Progenitor cell of endocrine pancreas (in vitro differentiated cells): ENCODE measurements at places on chromosomes 2 and 18. TPM values are rescaled to one million over a fixed set of nuclear protein-coding genes. Genes with fewer than 3 reads are reported as not detected.
A peak's percentile ranks its signal among the peaks of the same experiment; 100 is the strongest.

DNA sequence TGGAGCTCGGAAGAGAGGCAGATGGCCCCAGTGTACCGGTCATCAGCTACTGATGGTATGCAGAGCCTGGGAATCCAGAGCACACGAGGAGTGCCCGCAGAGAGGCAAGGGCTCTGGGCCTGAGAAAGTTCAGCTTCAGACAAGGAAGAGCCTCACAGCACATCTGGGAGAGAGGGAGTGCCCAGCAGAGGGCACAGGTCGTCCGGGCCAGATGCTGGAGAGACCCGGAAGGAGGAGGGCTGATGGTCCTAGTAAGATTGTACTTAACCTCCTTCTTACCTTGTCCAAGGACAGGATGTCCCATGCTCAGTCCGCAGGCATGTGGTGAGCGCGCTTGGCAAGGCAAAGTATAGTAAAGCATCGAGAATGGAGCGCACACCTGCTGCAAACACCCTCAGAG is 24.4 kb upstream of the CHMP1B start:
- DNase-seq, result no peak
- no peaks in the 10 kb centered on the region for H3K36me3 ChIP-seq
- H3K4me1 ChIP-seq, result peaks cover 2% of the 10 kb centered on the region
- H3K27ac ChIP-seq, result no peak overlapping the region

The KLF7 gene
- 26.6 and 27.1 TPM in 2 replicates for total RNA-seq

GRCh38 chr2:207215308-207215707 is 49.6 kb upstream of the KLF7 start:
- H3K27ac ChIP-seq, result peak overlapping the region; percentile 21
- no peak for DNase-seq
- H3K36me3 ChIP-seq, result no peaks in the 10 kb centered on the region
- H3K4me3 ChIP-seq, result no peak overlapping the region
- no peaks in the 10 kb centered on the region for H3K27me3 ChIP-seq

GRCh38 chr2:158457092-158457825 is 507 bp downstream of the PKP4 start:
- H3K4me1 ChIP-seq, result peaks cover 36% of the 10 kb centered on the region
- peak overlapping the region; percentile 90 for H3K4me3 ChIP-seq
- H3K27ac ChIP-seq, result peak overlapping the region; percentile 95
- H3K36me3 ChIP-seq, result no peaks in the 10 kb centered on the region
- DNase-seq, result peak; percentile 53

GRCh38 chr18:435940-436339 is 64.6 kb downstream of the COLEC12 start:
- no peak overlapping the region for H3K27ac ChIP-seq
- DNase-seq, result no peak
- no peaks in the 10 kb centered on the region for H3K27me3 ChIP-seq
- H3K4me1 ChIP-seq, result no peaks in the 10 kb centered on the region
- H3K4me3 ChIP-seq, result no peak overlapping the region

- H3K4me1 ChIP-seq, result peaks cover 35% of the 10 kb centered on the region
- no peak overlapping the region for H3K4me3 ChIP-seq
- H3K27me3 ChIP-seq, result no peaks in the 10 kb centered on the region
- DNase-seq, result no peak
- peak overlapping the region; percentile 89 for H3K27ac ChIP-seq
Measured at GRCh38 chr18:77057006-77057395, 75.6 kb downstream of the MBP start.

- peak overlapping the region; percentile 9 for H3K27ac ChIP-seq
- H3K27me3 ChIP-seq, result no peaks in the 10 kb centered on the region
- no peak for DNase-seq
Measured at GRCh38 chr2:148614322-148615049, 30.1 kb upstream of the EPC2 start.

DNA sequence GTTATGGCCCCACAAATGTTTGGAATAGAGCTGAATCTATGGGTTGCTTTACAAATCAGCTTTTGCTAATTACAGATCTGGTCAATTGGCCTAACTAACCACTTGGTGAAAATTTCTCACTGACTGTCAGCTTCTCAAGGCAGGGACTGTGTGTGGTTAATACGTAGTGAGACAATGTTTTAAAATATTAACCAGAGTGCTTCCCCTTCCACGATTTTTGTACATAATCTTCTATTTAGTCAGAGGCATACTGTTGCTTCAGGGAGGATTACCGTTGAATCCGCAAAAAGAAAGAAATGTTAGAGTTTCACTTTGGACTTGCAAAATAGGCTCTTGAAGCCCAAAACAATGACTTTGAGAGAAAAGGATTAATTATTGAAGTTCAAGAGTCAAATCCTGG is 14.9 kb upstream of the KCNS3 start:
- H3K36me3 ChIP-seq, result no peaks in the 10 kb centered on the region
- no peak for DNase-seq
- no peak overlapping the region for H3K27ac ChIP-seq
- H3K27me3 ChIP-seq, result peaks cover 7% of the 10 kb centered on the region
- H3K4me1 ChIP-seq, result no peaks in the 10 kb centered on the region

DNA sequence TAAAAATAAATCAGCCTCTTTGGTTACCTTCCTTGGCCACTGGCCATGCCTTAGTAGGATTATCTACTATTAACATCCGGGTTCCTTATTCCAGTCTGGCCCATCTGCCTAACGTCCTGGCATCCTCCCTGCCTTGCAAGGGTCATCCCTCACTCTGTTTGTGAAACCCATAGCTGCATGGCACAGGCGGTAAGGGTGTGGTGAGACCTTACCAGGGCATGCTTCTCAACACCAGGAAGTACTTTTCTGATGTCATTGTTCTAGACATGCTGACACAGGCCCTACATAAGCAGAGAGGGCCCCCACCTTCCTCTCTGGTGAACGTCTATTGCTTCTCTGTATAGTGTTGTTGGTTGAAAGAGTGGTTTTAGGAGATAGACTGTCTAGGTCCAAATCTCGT is 296.8 kb upstream of the SPRED2 start:
- H3K27ac ChIP-seq, result no peak overlapping the region
- no peak for DNase-seq
- no peak overlapping the region for H3K4me3 ChIP-seq
- H3K4me1 ChIP-seq, result no peaks in the 10 kb centered on the region

DNA sequence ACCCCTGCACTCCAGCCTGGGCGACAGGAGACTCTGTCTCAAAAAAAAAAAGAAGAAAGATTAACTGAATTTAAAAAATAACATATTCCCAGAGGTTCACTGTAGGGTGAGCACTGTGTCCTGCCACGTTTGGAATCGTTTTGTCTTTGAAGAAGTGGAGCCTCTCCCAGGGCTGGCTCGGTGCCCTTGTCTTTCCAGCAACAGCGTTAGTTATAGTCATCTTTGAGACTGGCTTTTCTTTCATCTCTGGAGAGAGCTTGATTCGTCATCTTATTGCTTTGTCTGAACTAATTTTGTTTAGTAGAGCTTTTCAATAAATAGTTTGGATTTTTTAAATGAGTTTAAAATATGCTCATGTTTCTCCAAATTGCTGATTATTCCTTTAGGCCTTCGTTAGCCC is 50.5 kb downstream of the IMPA2 start:
- H3K36me3 ChIP-seq, result peaks cover 5% of the 10 kb centered on the region
- H3K27ac ChIP-seq, result no peak overlapping the region
- H3K27me3 ChIP-seq, result peaks cover 3% of the 10 kb centered on the region
- H3K4me1 ChIP-seq, result no peaks in the 10 kb centered on the region
- H3K4me3 ChIP-seq, result no peak overlapping the region
- DNase-seq, result no peak

DNA sequence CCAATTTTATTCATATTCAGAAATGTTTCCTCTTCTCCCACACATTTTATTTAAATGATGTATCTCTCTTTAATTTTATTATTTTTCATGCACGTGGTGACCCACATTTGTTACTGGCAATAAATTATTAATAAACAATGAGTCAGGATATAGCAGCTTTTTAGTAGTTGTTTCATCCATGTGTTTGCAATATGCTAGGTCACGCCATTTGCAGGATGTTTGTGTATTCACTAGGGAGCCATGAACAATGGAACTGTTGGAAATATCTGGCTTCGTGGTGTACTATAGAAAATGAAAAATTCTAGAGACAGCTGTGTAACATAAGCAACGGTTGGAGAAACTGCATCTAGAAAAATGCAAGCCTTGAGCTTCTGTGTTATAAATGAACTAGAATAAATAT is 176.0 kb upstream of the COL3A1 start:
- H3K36me3 ChIP-seq, result no peaks in the 10 kb centered on the region
- no peak overlapping the region for H3K27ac ChIP-seq
- no peaks in the 10 kb centered on the region for H3K4me1 ChIP-seq
- no peaks in the 10 kb centered on the region for H3K27me3 ChIP-seq

The SLC9A2 gene
- total RNA-seq, result 1.6 TPM in 2 replicates
